ENCODE measurements at places on chromosomes 4 and X. TPM values are rescaled to one million over a fixed set of nuclear protein-coding genes. Genes with fewer than 3 reads are reported as not detected.

Gene RAB33A
- total RNA-seq = 1.3 TPM

DNA sequence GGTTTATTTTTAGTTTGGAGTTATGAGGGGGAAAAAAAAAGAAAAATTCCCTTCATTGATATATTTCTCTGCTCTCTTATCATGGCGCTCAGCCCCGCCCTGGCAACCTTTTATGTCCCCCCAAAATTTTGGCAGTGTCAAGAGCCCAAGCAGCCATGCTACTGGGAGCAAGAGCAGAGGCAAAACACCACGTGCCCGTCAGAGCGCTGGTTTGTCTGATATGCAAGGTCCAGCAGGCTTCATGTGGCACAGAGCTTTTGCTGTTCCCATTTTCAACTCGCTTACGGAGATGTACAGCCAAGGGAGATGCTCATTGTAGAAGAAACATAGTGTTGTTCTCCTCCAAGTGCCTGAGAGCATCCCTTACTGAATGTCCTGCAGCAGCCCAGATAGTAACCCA, 27.3 kb downstream of the SLITRK2 start:
- no peak for DNase-seq

- DNase-seq = peak; percentile 22
Observed at GRCh38 chr4:25813448-25814106, 49.2 kb downstream of the SEL1L3 start.

DNA sequence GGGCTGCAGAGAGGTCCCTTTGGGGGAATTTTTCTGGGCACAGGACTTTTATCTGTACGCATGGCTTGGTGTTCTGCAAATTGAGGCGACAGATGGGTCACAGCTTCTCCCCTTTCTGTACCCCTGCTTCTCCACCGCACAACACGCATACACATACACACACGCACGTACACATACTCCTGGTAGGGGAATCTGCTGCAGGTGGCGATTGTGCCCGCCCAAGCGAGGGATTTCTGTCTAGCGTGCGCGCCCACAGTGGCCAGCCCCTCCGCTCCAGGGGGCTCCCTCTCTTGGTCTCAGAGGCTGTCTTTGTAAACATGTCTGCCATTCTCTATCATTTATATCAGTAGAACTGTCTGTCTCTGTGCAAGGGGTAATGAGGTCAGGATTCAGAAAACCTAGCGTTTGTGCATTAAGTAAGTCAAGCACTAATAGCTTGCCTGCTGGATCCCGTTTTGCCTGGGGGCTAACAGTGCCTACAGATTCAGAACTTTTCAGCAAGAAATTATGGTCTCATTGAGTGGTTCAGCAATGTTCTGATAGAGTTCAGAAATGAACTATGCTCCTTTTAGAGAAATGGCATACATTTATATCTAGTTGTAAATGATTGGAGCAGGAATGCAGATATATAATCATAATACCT, 2.2 kb downstream of the GRID2 start:
- no peak for DNase-seq

- DNase-seq = no peak
Observed at GRCh38 chr4:15349531-15349935, 78.3 kb upstream of the C1QTNF7 start.

DNA sequence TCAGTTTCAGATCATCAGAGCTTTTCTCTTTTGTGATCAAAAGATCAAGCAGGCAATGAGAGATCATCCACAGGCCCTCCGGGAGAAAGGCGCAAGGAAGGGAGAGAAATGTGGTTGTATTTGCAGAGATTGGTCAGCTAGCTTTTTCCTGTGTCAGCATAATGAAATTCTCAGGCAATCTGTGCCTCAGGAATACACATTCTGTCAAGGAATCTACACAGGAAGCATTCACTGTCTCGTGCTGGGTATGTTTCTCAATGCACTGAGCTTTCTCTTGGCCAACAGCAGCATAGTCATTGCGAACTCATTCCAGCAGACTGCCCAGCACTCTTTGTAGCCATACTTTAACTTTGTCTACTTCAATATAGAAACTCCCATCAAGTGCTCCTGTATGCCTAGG, 413.7 kb downstream of the PPP3CA start:
- peak; percentile 73 for DNase-seq

All from fibroblast of villous mesenchyme (primary cell).